ENCODE measurements at places on chromosomes 7 and 10.

GRCh38 chr7:151059367-151060112, at the start of gene SLC4A2:
Gene SLC4A2 (plus strand): TSS chr7:151059589. CDS start chr7:151061988, 2,399 bp downstream.
- H3K27me3 ChIP-seq, result no peaks in the 10 kb centered on the region
- H3K4me1 ChIP-seq, result peaks cover 44% of the 10 kb centered on the region
- H3K36me3 ChIP-seq, result peaks cover 4% of the 10 kb centered on the region

GRCh38 chr7:130752424-130752823, 18.4 kb upstream of the KLF14 start:
- DNase-seq, result no peak
- H3K4me1 ChIP-seq, result no peaks in the 10 kb centered on the region
- H3K27me3 ChIP-seq, result no peaks in the 10 kb centered on the region
- H3K4me3 ChIP-seq, result no peak overlapping the region
- no peak overlapping the region for H3K27ac ChIP-seq
- H3K36me3 ChIP-seq, result no peaks in the 10 kb centered on the region

DNA sequence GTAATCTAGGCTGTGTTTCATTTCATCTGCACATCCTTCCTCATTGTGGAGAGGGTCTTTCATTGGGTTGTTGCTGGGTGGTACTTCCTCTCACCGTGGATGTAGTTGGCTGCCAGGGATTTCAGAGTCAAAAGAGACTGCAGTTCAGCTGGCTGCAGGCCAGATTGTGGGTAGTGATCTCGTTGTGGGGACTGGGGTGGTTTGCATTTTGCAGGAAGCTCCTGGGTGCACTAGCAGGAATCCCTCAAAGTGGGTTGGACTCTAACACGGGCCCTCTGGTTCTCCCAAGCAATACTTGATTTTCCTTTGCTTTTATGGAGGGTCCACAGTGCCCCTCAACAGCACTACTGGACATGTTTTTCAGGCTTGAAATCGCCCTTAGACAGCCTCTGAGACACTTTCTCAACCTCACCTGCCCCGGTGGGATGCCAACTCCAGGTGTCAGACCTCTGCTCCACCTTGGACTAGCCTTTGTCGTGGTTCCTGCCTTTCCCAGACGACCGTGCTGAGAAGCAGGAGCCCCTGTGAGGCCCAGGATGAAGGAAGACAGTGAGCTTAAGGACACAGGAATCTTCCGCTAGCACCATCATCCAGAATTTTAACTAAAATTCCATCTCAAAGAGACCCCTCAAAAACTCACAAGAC, 23.9 kb upstream of the ZNF273 start:
- no peaks in the 10 kb centered on the region for H3K36me3 ChIP-seq
- no peak overlapping the region for H3K27ac ChIP-seq
- no peak overlapping the region for H3K4me3 ChIP-seq

- H3K4me1 ChIP-seq, result peaks cover 5% of the 10 kb centered on the region
- no peaks in the 10 kb centered on the region for H3K36me3 ChIP-seq
- DNase-seq, result no peak
- H3K27ac ChIP-seq, result no peak overlapping the region
- H3K27me3 ChIP-seq, result no peaks in the 10 kb centered on the region
- H3K4me3 ChIP-seq, result no peak overlapping the region
Measured at GRCh38 chr10:490256-490655, 199.2 kb downstream of the DIP2C start.

DNA sequence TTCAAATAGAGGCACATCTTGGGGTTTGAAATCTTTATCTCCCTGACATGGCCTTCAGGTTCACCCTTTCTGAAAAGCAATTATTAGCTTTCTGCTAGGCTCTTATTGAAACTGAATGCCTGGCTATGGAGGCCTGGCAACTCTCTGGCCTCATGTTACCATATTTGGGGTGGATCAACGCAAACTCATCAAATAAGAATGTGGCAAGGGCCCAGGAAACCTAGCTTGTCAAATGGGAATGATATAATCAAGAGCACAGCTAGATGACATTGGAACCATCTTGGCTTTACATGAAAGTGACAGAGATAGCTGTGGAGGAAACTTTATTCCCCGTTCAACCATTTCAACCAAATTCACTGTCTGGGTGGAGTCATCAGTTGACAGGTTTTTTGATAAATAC, 202.8 kb upstream of the SMIM30 start:
- H3K4me3 ChIP-seq, result no peak overlapping the region
- no peaks in the 10 kb centered on the region for H3K27me3 ChIP-seq
- DNase-seq, result no peak
- H3K27ac ChIP-seq, result no peak overlapping the region
- H3K4me1 ChIP-seq, result no peaks in the 10 kb centered on the region

DNA sequence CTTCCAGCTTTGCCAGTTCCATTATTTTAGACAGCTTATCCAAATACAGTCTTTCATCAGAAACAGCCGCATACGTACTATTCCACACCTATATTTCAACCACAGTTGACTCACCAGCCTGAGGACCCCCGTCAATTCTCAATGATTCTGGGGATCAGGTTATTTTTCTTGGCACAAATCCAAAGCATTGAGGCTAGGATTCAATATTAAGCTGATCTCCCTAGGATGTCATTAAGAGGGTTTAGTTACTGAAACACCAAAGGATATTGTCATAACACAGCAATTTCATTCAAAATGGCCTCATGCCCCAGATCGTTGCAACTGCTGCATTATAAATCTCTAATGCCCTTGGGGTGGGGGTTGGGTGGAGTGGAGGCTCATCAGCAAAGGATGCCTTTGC, 214.6 kb downstream of the PTEN start:
- no peaks in the 10 kb centered on the region for H3K27me3 ChIP-seq
- H3K27ac ChIP-seq, result no peak overlapping the region
- no peaks in the 10 kb centered on the region for H3K36me3 ChIP-seq
- H3K4me1 ChIP-seq, result peaks cover 6% of the 10 kb centered on the region
- no peak overlapping the region for H3K4me3 ChIP-seq
- DNase-seq, result no peak

- H3K4me3 ChIP-seq, result no peak overlapping the region
- no peak overlapping the region for H3K27ac ChIP-seq
- DNase-seq, result no peak
- H3K36me3 ChIP-seq, result no peaks in the 10 kb centered on the region
- H3K27me3 ChIP-seq, result no peaks in the 10 kb centered on the region
Measured at GRCh38 chr7:37052705-37053104, 328.4 kb upstream of the AOAH start.

- no peaks in the 10 kb centered on the region for H3K36me3 ChIP-seq
- no peak overlapping the region for H3K4me3 ChIP-seq
- no peak for DNase-seq
- no peak overlapping the region for H3K27ac ChIP-seq
- H3K27me3 ChIP-seq, result no peaks in the 10 kb centered on the region
Measured at GRCh38 chr7:144622745-144623144, 213.1 kb downstream of the TPK1 start.

DNA sequence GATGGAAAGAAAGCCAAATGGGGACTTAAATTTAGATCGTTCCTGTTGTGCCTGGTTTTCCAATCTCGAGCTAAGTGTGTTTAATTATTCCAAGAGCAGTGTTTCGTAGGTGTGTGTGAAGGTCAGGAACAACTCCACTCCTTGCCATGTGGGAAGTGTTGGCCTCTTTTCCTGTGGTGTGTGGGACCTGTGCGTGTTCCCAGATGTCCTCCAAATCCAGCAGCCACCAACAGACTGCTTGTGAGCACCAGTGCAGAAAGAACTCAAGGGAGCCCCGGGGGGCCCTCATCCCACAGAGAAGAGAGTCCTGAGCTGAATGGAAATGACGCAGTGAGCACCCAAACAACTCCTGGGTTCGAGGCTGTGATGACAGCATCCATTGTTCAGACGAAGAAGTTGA, 227.7 kb downstream of the TMEM178B start:
- no peak overlapping the region for H3K4me3 ChIP-seq
- DNase-seq, result no peak
- H3K4me1 ChIP-seq, result no peaks in the 10 kb centered on the region
- no peaks in the 10 kb centered on the region for H3K36me3 ChIP-seq
- no peak overlapping the region for H3K27ac ChIP-seq

DNA sequence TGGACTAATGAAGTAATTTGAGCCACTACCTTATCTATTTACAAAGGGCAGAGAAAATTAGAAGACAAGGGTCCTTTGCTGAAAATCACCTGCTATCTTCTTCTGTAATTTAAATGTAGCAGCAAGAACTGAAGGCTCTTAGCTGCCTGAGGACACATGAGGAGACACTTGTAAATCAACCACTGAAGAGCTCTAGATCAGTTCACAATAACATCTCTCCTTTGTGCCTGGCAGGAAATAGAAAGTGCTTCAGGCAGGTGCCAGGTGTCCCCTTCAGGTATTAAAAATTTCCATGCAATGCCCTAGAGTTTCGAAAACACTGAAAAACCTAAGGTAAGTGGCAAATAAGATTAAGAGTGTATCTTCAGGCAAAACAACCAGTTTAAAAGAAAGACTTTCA, 474.6 kb downstream of the GRM8 start:
- H3K27ac ChIP-seq, result no peak overlapping the region
- H3K4me3 ChIP-seq, result no peak overlapping the region
- no peaks in the 10 kb centered on the region for H3K36me3 ChIP-seq
- no peaks in the 10 kb centered on the region for H3K4me1 ChIP-seq
- DNase-seq, result no peak

- H3K36me3 ChIP-seq, result no peaks in the 10 kb centered on the region
- H3K4me3 ChIP-seq, result no peak overlapping the region
- no peaks in the 10 kb centered on the region for H3K27me3 ChIP-seq
- peaks cover 22% of the 10 kb centered on the region for H3K4me1 ChIP-seq
- H3K27ac ChIP-seq, result peak overlapping the region; percentile 68
Measured at GRCh38 chr7:22717760-22718159, 9.2 kb upstream of the IL6 start.

GRCh38 chr7:28474640-28475039, 62.3 kb downstream of the CREB5 start:
- no peaks in the 10 kb centered on the region for H3K36me3 ChIP-seq
- no peak for DNase-seq
- peak overlapping the region; percentile 58 for H3K27ac ChIP-seq
- no peaks in the 10 kb centered on the region for H3K27me3 ChIP-seq
- H3K4me1 ChIP-seq, result no peaks in the 10 kb centered on the region

DNA sequence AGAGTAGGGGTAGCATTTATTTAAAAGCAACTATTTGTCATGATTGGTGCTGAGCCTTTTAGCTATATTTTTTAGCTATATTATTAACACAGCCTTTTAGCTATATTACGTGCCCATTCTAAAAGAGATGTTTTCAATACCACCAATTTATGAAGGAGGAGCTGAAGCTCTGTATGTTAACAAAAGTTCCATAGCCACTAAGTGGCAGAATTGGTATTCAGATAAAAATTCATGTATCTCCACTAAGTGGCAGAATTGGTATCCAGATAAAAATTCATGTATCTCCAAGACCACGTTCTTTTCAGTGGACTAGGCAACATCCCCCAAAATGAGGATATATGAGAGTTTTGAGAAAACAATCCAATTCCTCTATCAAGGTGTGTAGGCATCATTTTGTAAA, 268.6 kb downstream of the HGF start:
- no peak for DNase-seq
- H3K27me3 ChIP-seq, result no peaks in the 10 kb centered on the region
- H3K4me1 ChIP-seq, result no peaks in the 10 kb centered on the region
- H3K36me3 ChIP-seq, result no peaks in the 10 kb centered on the region
- no peak overlapping the region for H3K27ac ChIP-seq

GRCh38 chr7:70446448-70447143, 685.3 kb upstream of the GALNT17 start:
- no peaks in the 10 kb centered on the region for H3K4me1 ChIP-seq
- no peak for DNase-seq
- H3K27me3 ChIP-seq, result no peaks in the 10 kb centered on the region
- no peaks in the 10 kb centered on the region for H3K36me3 ChIP-seq
- no peak overlapping the region for H3K4me3 ChIP-seq
- no peak overlapping the region for H3K27ac ChIP-seq

GRCh38 chr7:51244885-51245284, 71.7 kb downstream of the COBL start:
- no peak overlapping the region for H3K27ac ChIP-seq
- H3K4me3 ChIP-seq, result no peak overlapping the region
- no peaks in the 10 kb centered on the region for H3K36me3 ChIP-seq
- H3K27me3 ChIP-seq, result no peaks in the 10 kb centered on the region
- DNase-seq, result peak; percentile 30

- no peak for DNase-seq
- no peaks in the 10 kb centered on the region for H3K4me1 ChIP-seq
- no peak overlapping the region for H3K4me3 ChIP-seq
- no peaks in the 10 kb centered on the region for H3K36me3 ChIP-seq
- no peaks in the 10 kb centered on the region for H3K27me3 ChIP-seq
Measured at GRCh38 chr7:43756368-43757072, 2.0 kb upstream of the BLVRA start.

DNA sequence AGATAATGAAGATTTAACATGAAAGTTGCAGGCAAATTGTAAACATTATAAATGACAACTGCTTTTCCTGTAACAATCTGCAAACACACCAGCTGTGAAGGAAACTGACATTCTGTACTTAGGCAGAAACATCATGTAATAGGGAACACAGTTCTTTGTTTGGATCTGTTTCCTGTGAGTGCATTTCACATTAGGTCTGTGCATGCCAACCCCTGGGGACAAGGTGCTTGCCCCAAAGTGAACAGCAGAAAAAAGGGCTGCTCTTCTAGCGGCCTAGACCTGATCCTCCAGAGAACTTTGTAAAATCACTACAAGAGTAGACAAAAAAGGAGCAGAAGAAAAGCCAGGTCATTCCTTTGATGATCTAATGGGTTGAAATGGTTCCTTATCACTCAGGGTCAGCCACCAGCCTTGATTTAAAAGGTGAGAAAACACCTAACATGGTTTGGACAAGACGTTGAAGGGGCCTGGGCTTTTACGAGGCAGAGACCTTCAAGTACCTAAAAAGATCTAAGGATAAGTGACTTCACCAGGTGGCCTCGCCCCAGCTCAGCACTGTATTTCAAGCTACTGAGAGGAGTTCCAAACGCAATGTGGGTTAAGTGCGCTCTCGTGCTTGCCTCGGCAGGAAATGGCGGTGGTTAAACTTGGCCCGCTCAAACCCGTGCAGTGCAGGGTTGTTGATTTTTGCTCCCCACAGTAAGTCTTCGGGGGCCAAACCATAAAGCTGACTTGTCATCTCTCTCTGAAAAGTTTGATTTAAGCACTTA, 249.7 kb downstream of the CREB5 start:
- H3K27ac ChIP-seq, result no peak overlapping the region

DNA sequence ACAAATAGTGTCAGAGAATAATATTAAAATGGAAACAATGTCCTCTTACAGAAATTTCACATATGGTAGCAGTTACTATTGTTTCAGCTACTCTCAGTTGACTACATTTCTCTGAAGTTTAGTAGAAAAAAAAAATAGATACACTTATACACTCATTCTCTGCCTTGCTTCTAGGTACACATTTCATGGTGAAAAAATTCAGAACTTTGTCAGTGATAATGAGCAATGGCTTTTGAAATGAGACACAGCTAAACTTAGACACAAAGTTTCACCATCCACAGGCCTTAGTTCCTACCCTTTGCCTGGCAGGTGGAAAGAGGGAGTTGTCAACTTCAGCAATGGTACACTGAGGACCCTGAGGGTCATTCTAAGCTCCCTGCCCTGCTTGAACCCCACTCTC, 69.2 kb downstream of the CPVL start:
- no peaks in the 10 kb centered on the region for H3K27me3 ChIP-seq
- H3K4me3 ChIP-seq, result no peak overlapping the region
- no peaks in the 10 kb centered on the region for H3K4me1 ChIP-seq
- H3K36me3 ChIP-seq, result no peaks in the 10 kb centered on the region
- H3K27ac ChIP-seq, result no peak overlapping the region
